ENCODE measurements at places on chromosomes 6 and 20. TPM values are rescaled to one million over a fixed set of nuclear protein-coding genes. Genes with fewer than 3 reads are reported as not detected.

The AKAP12 gene
- 27.2 TPM for total RNA-seq

The MOCS3 gene
- 4.6 TPM for total RNA-seq

The CYP21A2 gene
- 1.9 TPM for total RNA-seq

The SLC22A3 gene
- 24.3 TPM for total RNA-seq
